ENCODE measurements at places on chromosomes 1 and 21.
A peak's percentile ranks its signal among the peaks of the same experiment; 100 is the strongest.

DNA sequence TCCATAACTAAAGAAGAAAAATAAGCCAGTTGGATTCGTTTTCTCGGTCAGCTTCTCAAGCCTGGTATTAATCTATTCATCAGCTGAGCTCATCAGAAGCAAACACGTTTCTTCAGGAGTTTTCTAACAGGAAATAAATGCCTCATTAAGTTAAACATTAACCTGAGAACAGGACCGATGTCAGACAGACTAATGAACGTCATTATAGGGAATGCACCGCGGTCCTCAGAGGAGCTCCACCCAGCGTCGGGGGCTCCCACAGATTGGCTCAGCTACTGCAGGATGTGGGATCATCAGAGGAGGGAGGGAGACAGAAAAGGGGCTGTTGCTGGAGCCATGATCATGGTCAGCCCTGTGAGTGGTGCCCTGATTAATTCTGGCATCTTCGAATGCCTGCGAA, 615.4 kb downstream of the PTPRU start:
- no peak for DNase-seq

GRCh38 chr1:46686255-46686654, 14.6 kb downstream of the TEX38 start:
- no peak for DNase-seq

- DNase-seq, result no peak
Observed at GRCh38 chr1:8116894-8117264, 90.8 kb upstream of the ERRFI1 start.

GRCh38 chr1:233439721-233440120, 112.2 kb downstream of the MAP3K21 start:
- DNase-seq, result no peak

GRCh38 chr1:214303141-214303930, 22.4 kb downstream of the SMYD2 start:
- no peak for DNase-seq

GRCh38 chr21:31354122-31354521, 10.1 kb upstream of the TIAM1 start:
- peak; percentile 51 for DNase-seq

GRCh38 chr1:161864577-161864976, 98.5 kb downstream of the ATF6 start:
- DNase-seq, result no peak

- no peak for DNase-seq
Observed at GRCh38 chr1:44828841-44829440, 14.1 kb downstream of the PTCH2 start.

DNA sequence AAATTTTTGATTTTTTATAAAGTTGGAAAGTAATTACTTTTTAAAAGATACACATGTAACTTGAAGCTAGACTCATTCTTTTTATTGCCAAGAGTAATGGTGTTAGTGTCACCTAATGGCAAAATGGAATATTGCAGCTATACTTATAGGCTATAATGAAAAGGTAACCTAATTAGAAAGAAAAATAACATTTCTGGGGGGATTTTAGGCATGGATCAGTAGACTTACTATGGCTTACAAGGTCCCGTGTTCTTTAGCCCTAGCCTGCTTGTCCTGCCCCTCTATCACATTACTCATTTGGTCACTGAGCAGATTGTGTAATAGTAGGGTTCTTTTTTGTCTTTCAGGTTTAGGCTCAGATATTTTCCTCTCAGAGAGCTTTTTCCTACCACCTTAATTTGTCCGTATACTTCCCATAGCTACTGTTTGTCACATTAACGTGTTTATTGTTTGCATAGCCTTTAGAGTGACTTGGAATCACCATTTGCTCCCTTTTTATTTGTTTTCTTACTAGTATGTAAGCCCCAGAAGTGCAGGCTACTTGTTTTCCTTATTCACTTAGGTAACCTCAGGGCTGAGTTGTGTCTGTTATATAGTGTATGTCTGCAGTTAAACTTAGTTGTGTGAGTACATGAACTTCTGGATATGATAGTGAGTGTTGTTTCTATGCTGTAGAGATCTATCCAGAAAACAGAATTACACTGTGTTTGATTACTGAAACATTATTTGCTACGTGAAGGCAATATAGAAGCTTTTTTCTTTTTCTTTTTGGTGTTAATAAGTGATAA, 58.7 kb downstream of the RABGAP1L start:
- no peak for DNase-seq

DNA sequence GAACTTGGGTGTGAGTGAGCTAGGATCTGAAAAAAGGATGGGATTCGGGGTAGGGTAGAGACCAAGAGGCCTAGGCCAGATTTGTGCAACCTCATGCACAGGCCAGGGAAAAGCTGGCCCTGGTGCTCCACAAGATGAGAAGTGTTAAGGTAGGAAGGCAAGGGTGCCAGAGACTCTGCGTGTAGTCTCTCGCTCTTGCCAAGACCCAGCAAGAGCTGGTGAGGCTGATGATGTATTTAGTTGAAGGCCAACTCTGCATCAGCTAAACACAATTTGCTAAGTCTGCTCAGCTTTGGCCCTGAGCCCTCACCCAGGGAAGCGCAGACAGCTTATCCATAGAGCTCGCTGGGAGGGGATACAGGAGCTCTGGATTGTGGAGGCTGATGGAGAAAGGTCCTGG, 26.6 kb upstream of the SOX13 start:
- DNase-seq, result no peak

DNA sequence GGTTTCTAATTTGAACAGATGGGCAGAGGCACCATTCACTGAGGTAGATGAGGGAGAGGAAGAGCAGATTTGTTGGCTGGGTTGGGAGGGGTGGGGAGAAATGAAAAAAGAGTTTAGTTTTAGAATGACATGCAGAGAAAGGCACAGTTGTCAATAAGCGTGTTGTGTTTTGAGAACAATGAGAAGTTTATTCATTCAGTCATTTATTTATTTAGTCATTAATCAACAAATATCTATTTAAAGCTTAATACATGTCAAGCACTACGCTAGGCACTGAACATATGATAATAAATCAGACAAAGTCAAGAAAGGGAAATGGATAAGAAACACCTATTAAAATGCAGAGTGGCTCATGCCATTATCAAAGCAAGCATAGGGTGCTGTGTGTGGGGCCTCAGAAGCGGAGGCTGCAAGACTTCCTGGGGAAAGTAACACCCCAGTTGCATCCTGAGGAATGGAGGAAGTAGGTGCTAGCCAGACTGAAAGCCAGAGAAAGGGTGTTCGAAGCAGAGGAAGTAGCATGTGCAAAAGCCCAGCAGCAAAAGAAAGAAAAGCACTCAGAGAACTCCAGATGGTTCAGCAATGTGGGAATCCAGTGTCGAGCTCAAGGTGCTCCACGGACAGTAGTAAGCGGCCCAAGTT, 114.1 kb downstream of the RNF220 start:
- DNase-seq, result no peak

Data from SW 1271 (cell line).